ENCODE measurements at places on chromosomes 1 and 21.

- DNase-seq, result no peak
Measured at GRCh38 chr1:226535666-226536065, 12.9 kb upstream of the STUM start.

GRCh38 chr1:59640851-59641250 is 173.9 kb upstream of the HOOK1 start:
- no peak for DNase-seq

DNA sequence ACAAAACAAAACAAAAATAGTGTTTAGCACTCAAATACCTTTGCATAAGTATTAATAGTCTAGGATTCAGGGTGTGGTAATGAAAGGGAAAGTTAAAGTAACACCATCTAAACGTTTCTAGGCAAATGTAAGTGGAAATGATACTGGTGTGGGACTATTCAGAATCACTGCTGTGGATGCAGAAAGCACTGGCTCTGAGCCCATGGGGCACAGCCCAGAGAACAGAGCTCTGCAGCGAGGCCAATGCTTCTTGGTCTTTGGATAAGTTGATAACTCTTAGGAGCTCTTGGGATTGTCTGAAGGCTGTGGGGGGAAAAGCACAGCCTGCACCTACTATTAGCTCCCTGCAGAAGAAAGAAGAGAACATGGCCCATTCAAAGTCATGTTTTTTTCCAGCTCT is 21.4 kb upstream of the DNM3 start:
- DNase-seq, result no peak

DNA sequence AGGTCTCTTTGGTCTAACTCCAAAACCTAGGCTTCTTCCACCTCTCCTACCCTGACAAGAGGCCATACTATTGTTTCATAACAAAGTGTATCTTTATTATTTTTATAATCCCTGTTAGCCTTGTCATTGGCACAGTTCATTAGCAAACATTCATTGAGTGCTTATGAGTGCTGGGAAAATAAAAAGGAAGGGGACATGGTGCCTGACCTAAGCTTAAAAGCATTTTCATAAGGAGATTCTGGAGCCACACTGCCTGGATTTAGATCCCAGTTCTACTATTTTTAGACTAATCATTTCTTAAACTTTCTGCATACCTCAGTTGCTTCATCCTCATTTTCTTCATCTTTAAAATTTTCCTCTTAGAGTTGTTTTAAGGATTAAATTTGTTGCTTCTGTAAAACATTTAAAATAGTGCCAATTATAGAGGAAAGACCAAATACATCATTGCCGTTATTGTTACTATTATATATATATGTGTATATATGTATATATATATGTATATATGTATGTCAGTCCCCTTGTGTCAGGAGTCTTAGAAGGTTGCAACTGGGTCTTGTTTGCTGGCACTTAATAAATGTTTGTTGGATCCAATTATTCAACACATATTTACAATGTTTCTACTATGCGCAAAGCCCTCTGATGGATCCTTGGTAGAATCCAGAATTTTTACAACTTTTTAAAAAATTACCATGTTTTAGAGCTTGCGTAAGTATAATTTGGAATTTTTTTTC is 250.9 kb upstream of the SGIP1 start:
- no peak for DNase-seq

DNA sequence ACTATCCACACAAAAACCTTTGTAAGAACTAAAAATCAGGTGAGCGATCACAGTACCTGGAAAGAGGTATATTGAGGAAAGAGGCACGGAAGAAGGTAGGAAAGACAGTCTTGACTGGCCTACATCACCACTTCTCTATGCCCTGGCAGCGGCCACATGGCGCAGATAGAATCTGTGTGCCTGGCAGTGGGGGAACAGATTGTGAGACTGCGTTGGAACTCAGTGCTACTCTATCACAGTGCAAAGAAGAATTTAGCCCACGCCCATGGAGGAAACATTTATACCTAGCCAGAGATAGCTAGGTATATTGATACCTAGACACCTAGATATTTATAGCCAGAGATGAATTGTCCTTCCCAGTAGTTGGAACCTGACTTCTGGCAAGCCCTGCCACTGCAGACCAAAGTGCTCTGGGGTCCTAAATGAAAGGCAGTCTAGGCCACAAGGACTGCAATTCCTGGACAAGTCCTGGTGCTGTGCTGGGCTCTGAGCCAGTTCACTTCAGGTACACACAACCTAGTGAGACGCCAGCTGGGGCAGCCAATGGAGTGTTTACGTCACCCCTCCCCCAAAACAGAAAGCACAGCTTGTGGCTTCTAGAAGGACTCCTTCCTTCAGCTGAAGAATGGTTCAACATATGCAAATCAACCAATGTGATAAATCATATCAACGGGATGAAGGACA is 51.9 kb downstream of the DHX9 start:
- DNase-seq, result no peak

GRCh38 chr1:29634746-29635335 is 398.5 kb downstream of the PTPRU start:
- no peak for DNase-seq

DNA sequence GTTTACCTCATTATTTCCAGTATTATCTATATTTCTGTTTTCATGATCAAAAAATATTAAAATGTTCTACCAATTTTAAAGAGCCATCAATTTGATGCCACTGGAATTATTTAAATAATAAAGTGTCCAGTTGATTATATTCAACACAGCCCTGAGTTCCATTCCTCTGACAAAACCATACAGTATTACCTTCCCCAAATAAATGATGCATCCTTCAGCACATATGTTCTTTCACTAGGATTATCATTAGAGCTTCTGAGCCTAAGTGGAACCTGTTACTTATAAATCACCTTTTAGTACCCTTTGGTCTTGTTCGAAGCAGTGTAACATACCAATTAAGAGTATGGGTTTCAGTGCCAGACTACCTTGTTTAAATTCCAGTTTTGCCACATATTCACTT is 17.3 kb upstream of the PLEKHO1 start:
- DNase-seq, result no peak

DNA sequence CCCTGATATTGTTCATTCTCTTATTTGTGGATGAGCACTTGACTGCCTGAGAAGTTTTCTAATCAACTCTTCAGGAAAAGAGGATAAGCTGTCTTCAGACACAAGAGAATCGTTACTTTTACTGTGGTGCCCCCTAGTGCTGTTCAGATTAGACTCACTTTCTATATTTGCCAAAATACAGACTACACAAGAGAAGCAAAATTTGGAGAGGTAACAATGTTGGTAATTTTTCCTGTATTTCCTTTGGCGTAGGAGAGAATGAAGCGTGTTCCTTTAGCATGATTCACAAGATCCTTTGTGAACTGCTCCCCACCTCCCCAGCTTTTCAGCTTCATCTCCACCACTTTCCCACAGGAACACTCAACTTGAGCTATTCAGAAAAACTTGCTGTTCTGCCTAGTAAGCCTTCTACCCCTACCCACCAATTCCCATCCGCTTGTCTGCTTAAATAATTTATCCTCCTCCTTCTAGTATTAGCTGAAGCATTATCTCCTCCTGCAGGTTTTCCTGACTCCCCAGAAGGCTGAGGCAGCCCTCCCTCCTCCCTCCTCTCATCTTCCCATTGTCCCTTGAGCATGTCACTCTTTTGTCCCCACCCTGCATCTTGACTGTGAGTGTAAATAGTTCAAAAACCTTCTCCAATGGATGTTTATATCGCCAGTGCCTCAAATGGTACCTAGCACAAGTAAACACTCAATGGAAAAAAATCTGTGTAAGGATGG is 4.5 kb downstream of the TNFSF4 start:
- no peak for DNase-seq

DNA sequence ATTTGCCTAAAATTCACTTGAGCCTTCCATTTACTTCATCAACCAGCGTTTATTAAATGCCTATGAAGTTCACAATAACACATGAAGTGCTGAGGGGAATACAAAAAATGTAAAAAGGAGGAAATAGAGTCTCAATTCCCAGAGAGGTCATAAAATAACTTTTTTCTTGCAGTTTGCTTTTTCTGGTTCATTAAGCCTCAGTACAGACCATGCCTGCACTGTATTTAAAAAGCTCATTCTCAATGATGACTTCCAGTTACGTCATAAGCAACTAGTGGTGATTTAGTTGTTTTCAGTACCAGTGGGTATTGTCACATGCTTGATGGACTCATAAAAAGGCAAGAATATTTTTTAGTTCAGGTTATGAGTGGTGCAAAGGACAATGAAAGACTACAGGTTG is 160.1 kb upstream of the UBE2U start:
- DNase-seq, result no peak

- DNase-seq, result no peak
Measured at GRCh38 chr1:91053630-91054029, 31.8 kb upstream of the ZNF644 start.

DNA sequence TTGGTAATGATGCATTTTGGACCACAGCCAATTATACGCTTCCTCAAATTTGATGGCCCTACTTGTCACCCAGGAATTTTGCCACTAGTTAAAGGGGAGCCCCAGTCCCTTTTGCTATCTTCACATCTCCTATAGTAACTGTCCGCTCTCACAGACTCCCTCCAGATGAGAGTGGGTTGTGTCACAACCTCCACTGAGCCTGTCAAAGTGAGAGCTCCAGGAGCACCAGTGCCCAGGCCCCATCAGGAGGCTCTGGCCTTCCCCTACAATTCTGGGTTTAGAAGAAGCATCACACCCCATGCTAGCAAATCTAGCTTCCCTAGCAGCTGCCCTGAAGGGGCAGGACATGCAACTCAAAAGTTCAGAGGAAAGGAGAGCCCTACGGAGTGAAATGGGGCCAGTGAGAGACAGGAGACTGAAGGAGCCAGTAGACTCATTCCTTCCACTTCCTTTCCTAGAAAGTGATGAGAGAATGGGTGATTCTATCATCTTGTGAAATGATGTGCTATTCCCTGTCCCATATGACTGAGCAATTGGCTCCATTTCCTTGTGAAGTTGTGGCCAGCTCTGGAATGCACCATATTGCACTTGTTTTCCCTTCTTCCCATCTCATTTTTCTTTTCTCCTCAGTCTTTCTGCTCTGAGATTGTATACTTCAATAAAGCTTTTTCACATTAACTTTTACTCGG is 541.3 kb downstream of the DPYD start:
- no peak for DNase-seq

GRCh38 chr1:93623875-93624274 is 57.8 kb downstream of the BCAR3 start:
- DNase-seq, result no peak
